ENCODE measurements at places on chromosomes 4 and X.

DNA sequence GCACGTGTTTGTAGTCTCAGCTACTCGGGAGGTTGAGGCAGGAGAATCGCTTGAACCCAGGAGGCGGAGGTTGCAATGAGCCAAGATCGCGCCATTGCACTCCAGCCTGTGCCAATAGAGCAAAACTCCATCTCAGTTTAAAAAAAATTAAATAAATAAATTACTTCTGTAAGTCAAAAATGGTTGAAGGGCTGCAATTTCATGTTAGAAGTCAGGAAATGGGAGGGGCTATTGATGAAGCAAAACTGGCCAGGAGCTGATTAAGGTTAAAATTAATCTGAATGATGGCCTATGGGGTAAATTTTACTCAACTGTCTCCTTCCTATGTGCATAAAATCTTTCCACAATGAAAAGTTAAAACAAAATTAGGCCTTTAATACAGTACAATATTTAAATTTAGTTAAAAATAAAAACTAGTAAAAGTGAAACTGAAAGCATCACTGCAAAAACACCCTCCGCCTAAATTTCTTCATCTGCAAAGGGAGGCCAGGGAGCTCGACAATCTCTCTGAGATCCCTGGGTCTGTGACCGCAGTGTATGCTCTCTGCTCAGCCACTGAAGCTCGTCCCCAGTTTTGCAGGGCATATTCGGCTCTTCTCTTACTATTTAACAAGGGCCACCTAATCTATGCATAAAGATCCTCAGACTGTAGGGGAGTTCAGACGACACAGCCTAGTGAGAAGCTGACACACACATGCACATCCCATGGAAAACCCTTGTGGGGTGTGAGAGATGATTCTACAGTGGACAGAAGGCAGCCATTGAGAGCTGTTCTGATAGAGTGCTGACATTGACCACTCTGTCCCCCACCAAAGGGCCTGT lies 57.2 kb downstream of the IRF2 start:
- DNase-seq = no peak

DNA sequence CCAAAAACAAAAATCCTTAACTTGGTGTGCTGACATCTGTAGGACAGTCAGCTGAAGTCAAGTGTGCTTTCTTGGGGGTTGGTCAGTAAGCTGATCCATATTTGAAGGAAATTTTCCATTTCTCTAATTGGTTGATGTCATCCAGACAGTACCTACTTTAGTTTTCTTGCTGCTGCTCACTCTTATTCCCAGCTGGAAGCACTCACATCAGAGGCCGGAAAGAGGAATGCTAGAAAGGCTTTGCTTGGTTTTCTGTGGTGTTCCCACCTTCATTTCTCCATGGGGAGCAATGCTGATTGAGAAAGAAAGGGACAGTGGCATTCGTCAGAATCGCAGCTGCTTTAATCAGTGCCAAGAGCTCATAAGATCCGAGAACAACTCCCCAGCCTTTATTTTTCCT lies 227.0 kb downstream of the C4orf33 start:
- no peak for DNase-seq

- no peak for DNase-seq
These were observed 7.6 kb upstream of the HSD17B10 start for GRCh38 chrX:53441531-53442321.

DNA sequence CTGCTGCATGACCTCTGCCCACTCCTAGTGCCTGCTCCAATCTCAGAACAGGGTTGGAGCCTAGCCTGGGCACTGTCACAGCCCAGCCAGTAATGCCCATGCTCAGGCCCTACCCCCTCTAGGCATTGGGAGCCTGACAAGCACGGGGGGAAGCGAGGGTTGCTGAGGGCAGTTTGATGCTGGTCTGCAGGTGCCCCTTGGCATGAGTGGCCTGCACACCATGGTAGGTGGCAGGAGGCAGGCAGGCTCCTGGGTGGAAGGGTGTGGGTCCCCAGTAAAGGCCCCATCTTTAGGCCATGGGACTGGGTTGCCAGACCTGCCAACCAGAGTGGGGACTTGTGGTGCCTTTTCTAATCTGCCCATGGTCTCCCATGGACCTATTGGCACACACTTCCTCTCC lies 72.1 kb upstream of the DCAF12L2 start:
- no peak for DNase-seq

GRCh38 chr4:115515772-115516171 lies 402.4 kb upstream of the NDST4 start:
- DNase-seq = no peak

GRCh38 chr4:99863804-99864203 lies 30.4 kb downstream of the LAMTOR3 start:
- DNase-seq = no peak

GRCh38 chrX:95332530-95332929 lies 1352.1 kb upstream of the DIAPH2 start:
- no peak for DNase-seq

DNA sequence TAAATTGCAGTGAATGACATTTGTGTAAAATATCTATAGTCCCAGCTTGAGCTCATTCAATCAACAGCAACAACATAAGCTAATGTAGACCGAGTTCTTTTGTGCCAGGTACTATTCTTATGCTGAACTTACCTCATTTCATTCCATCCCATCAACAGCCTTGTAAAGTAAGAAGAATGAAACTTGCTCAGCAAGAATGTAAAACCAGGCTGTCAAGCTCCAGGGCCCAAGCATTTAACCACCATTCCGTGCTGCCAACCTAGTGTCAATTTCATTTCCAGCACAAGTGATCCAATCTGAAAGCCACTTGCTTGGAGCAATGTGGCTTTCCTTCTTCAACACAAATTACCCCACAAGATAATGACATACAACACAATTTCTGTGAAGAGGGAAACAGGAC lies 36.6 kb downstream of the RASSF6 start:
- no peak for DNase-seq

- DNase-seq = no peak
These were observed 37.8 kb downstream of the GAB3 start for GRCh38 chrX:154712781-154713740.

DNA sequence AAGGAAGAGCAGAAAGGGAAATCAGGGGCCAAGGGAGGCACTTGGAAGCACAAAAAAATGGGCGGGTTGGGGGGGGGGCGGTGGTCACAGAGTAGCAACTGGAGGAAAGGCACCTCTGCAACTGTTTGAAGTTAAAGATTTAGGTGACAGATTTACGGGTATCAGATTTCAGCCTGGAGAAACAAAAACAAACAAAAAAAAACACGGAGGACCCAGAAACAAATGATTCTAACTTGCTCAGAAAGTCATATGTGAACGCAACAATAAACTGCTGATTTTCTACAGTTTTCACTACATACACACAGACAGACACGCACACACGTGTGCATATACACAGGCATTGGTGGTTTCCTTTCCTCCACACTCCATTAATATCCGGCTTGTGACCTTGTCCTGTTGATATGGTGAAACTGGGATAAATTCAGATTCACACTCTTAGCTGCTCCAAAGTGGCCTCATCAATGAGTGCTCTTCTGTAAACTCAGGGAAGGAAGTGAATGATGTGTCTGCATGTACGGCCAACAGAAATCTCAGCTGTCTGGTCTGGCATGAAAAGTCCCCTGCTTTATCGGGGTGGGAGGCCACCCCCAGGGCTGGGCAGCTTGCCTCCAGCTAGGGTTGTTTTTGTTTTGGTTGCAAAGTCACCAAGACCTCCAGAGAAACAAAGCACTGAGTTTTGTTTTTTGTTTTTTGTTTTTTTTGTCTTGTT lies 54.3 kb downstream of the CHST7 start:
- DNase-seq = no peak

DNA sequence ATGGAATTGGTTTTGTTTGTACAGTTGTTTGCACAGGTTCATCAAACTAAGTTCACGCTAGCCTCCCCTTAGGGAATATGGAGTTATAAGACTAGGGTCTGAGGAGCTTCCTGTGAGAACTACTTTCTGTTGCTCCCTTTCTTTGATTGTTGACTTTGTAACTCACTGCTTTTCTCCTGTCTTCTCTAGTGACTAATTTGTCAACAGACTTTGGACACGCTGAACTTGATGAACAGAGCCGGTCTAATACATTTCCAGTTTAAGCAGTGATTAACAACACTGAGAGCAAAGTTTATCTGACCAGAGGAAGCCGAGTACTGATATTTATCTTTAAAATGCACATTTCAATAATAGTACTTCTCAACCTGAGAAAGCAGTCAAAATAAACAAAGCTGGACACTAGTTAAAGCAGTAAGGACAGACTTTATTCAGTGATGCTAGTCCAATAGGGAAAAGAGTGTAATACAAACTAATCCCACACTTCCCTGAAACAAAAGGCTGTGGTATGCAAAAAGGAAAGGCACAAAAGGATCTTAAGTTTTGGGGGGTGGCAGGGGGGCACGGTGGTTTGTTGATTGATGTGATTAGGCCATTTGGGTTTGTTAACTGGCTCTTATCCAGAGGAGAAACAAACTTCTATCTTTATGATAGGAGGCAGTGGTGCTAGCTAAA lies 2.7 kb upstream of the NUDT9 start:
- no peak for DNase-seq

DNA sequence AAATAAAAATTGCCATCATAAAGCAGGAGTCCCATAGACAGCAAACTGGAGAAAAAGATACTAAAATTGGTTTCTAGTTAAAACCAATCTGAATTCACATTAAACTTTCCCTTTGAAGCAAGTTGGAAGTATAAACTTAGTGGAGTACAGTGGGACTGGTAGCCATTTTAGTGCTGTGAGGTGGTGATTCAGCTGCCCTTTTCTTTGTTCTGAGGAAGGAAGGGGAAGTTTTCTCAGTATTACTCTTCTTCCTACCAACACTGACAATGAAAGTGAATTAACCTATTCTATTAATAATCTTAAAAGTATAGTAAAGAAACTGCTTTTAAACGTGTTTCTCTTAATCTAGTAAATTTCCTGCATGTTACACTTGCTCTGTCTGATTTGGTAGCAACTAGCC lies 36.7 kb downstream of the SLC9A6 start:
- no peak for DNase-seq

- DNase-seq = no peak
These were observed 31.1 kb downstream of the ZCCHC4 start for GRCh38 chr4:25343671-25344070.
